Suppressor macrophage treated with lipopolysaccharide for 4 hours (primary cell): ENCODE measurements at places on chromosomes 3 and 15.

- peak; percentile 4 for DNase-seq
These were observed 44.1 kb upstream of the CMTM7 start for GRCh38 chr3:32347343-32348125.

GRCh38 chr15:32829436-32829835 lies 111.6 kb downstream of the GREM1 start:
- no peak for DNase-seq

- no peak for DNase-seq
These were observed 82.5 kb downstream of the AGBL1 start for GRCh38 chr15:86162172-86162591.

GRCh38 chr3:114299421-114299820 lies 5.6 kb downstream of the TIGIT start:
- peak; percentile 6 for DNase-seq

GRCh38 chr3:54123003-54123775 lies 837 bp downstream of the CACNA2D3 start:
- no peak for DNase-seq
